ENCODE measurements at places on chromosomes 16 and 17.

- peak; percentile 18 for DNase-seq
These were observed 10.9 kb downstream of the SLC43A2 start for GRCh38 chr17:1617620-1618174.

DNA sequence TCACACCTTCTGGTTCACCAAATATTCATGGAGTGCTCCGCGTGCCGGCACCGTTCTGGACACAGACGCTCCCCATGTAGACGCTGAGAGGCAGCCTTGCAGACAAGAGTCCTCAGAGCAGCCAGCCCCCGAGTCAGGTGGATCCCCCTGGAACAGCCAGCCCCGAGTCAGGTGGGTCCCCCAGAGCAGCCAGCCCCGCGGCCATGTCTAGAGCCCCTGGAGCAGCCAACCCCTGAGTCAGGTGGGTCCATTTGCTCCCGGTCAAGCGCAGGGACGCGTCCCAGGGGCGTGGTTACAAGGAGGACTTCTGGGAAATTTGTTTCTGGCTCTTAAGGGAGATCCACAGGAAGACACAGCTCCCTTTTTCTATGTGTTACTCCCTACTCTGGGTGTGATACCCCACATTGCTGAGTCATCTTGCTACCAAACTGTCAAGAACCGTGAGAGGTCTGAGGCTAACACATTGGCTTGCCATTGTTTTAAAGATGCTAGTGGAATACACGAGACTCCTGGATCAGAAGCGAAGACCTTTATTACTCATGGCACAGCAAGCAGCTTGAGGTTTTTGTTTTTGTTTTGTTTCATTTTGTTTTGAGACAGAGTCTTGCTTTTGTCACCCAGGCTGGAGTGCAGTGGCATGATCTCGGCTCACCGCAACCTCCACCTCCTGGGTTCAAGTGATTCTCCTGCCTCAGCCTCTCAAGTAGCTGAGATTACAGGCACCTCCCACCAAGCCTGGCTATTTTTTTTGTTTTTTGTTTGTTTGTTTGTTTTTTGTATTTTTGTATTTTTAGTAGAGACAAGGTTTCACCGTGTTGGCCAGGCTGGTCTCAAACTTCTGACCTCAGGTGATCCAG lies 43.3 kb upstream of the CBFA2T3 start:
- DNase-seq = no peak

- no peak for DNase-seq
These were observed 24.7 kb upstream of the ICAM2 start for GRCh38 chr17:64045176-64045575.

DNA sequence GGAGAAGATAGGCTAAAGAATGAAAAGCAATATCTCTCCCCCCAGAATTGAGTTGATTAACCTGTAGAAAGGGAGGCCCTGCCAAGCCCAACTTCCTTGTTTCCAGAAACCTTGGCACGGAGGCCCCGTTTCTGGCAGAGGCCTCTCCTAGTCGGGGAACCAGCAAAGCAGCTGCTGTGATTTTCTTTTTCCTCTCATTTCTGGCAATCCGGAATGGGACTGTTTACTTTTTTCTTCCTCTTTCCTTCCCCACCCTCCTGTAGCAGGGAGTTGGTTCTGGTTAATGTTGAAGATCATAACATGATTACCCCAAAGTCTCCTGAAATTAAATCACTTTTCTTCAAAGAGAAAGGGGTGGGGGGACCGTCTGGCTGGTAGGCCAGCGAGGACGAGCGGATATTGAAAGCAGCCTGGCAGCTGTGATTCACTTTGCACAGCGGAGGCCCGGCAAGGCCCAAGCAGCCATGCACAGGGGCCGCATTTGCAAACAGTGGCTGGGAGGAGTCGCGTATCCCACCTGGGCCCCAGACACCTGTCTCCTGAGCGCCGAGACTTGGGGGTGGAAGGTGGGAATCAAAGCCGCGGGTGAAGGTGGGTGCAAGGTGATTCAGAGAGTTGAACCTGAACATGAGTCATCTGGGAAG lies 51.5 kb downstream of the NTN1 start:
- no peak for DNase-seq

DNA sequence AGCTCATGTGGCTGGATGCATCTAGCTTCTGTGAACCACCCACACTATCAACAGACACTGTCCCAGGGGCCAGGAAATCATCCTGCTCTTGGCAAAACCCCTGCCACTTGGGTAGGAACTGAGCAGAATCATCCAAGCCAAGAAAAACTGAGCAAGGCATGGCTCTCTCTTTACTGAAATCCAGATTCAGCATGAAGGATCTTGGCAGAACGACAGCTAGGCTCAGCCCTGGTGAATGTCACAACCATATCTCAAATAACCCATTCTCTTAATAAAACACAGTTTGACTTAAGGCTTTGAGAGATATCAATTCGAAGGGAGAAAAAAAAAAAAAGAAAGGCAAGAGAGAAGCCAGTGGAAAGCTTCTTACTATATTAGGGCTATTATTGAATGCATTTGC lies 72.2 kb downstream of the MAF start:
- DNase-seq = no peak

- DNase-seq = no peak
These were observed 94.2 kb downstream of the AIPL1 start for GRCh38 chr17:6340708-6341107.

GRCh38 chr16:10256784-10257641 lies 74.8 kb upstream of the GRIN2A start:
- no peak for DNase-seq

DNA sequence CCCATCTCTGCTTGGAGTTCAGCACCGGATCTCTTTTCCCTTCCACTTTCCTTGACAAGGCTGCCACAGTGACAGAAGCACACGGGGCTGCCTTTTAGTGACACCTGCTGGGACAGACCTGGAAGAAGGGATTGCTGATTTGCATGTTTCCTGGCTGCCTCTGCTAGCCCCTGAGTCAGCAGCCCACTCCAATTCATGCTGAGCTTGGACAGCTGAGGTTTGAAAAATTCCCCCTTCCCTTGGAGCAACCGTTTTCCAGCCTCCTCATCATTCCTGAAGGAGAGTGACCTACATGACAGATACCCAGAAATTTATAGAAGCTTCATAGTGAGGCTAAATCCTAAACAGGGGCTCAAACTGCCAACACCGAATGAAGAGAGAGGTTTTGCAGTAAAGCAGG lies 18.8 kb upstream of the RBL2 start:
- DNase-seq = no peak

GRCh38 chr16:4868535-4868934 lies 21.3 kb downstream of the UBN1 start:
- no peak for DNase-seq

DNA sequence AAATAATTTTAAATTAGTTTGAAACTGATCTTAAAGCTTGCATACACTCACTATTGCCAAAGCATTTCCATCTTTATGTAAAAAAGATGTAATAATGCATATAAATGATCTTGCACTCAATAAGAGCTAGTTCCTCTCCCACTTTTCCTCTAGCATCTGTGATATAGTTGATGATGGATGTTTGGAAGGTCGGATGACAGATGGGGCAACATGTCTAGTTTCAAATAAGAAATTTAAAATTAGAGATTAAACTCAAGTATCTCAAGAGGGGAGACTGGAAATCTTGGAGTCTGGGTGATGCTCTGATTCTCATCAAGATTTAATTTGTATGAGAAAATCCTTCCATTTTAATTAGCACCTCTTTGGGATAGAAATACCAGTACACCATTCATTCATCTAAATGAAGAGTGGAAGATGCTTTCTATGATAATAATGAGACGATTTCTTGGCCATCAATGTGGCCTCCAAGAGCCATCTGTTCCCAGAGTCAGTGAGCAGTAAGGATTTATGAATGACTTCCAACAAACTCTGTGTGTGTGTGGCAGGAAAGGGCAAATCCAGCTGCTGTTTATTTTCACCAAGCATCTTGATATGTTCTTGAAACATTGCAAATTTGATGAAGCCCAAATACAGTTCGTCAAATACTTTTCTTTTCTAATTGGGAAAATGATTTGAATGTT lies 616.3 kb upstream of the CDH8 start:
- no peak for DNase-seq

DNA sequence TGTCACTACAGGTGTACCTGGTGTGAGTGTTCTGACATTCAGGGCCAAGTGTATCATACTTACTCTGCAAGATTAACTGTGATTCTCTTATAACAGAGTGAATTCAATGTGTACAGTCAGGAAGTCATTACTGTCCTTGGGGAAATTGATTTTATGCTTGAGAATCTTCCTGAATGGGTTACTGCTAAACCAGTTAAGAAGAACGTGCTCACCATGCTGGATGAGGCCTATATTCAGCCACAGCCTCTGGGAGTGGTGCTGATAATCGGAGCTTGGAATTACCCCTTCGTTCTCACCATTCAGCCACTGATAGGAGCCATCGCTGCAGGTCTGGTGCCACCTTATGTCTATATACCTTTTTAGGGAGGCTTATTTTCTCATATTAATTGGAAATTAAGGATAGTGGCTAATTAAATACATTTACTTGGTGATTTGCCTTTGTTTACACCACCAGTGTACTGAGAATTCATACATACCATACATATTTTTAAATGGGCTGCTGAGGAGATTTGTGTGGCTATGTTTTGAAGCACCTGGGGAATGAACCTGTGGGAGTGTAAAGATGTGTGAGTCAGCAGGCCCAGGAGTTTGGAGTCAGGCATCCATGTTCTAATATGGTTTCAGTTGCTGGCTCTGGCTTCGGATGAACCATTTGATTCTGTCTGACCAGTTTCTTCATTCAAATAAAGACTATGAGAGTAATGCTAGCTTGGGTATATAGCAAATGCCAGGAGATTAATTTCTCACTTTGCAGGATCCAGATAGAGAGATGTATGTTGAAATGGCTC lies 3.1 kb downstream of the ALDH3A2 start:
- DNase-seq = no peak

DNA sequence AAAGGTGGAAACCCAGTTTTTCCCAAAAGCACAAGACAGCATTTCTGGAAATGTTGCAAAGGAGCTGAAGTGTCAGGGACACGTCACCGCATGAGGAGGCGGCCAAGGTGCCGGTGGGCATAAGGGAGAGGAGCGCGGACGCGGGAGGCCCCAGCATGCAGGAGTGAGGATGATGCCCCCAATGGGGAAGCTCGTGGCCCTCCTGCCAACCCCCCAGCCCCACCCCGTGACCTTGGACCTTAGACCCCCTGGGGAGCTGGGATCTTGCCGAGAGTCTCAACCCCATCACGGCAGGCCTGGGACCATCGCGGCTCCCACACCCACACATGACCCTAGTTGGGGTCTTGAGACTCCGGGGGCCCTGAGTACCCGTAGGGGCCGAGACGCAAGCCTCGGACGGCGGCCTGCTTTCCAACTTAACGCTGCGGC lies 119.4 kb upstream of the METRNL start:
- DNase-seq = no peak

- DNase-seq = no peak
These were observed 29.4 kb downstream of the IRF8 start for GRCh38 chr16:85928401-85928820.

Measured in amniotic stem cell (primary cell).